Esophagus (tissue), 2 donors: ENCODE measurements at places on chromosomes 13 and 19. TPM values are rescaled to one million over a fixed set of nuclear protein-coding genes. Genes with fewer than 3 reads are reported as not detected.

FFAR3 gene
- polyA plus RNA-seq = not detected

NAPSA gene
- polyA plus RNA-seq = 0.28 TPM

C1QTNF9B gene
- 0.16 TPM for polyA plus RNA-seq

PSPC1 gene
- 26.0 TPM for polyA plus RNA-seq

KLK7 gene
- 36.4 TPM for polyA plus RNA-seq

JAK3 gene
- polyA plus RNA-seq = 2.5 TPM
